ENCODE measurements at places on chromosomes 6 and 20. TPM values are rescaled to one million over a fixed set of nuclear protein-coding genes. Genes with fewer than 3 reads are reported as not detected.

DNA sequence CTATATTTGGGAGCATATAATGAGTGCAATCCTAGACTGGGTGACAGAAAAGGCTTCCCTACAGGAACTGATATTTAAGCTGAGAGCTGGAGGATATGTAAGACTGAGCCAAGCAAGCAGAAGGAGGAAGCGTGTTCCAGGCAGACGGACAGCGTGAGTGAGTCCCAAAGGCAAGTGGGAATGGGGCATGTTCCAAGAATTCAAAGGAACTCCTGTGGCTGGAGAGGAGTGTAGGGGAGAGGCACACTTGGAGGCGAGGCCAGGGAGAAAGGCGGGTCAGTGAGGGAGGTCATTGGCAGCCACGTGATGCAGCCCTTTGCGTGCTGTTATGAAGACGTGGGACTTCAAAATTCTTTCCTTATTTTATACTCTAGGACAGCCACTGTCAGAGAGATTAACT, 27.9 kb upstream of the SGK1 start:
- DNase-seq = peak; percentile 82

Gene GNRH2
- not detected for total RNA-seq

DNA sequence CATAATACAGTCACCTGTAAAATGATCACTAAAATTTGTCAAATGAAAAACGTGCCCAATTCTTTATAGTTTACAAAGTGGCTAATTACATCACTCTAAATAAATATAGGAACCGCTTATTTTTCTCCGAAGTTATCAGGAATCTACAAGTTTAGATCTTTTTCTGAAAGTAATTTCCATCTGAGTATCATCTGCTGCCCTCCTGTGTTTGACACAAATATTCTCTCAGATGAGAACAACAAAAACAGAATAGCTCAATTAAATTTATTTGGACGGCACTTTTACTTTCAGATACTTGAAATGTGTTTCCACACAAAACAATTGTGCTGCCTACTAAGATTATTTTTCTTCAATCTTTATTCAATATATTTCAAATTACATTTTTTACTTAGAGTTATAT, 5.0 kb downstream of the SF3B5 start:
- no peak for DNase-seq

DNA sequence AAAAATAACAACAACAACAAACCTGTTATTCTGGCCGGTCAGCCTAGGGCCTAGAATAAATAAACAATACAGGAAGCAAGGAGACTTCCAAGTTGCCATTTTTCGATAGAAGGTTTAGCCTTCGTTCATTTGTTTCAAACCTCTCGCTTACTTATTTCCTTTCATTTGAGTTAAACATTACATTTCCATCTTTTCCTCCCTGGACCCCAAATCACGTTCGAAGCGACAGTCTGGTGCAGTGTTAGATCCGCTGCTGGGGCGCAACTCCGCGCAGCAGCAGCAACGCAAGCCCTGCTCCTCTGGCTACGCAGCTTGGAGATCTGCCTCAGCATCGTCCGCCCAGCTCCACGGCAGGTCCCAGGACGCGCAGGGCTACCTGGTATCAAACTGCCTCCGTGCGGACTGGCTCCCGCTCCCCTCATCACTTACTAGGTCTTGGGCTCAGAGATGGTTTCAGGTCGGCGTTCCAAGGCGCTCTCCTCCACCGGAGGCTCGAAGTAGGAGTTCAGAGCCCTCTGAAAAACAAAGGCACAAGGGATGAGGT, 530 bp downstream of the TDP2 start:
- DNase-seq = peak; percentile 65
